ENCODE measurements at places on chromosomes 7 and 10.

GRCh38 chr10:88401671-88402347 is 181.3 kb downstream of the RNLS start:
- no peak for DNase-seq

GRCh38 chr7:132656846-132657776 is 80.8 kb upstream of the PLXNA4 start:
- DNase-seq, result no peak

DNA sequence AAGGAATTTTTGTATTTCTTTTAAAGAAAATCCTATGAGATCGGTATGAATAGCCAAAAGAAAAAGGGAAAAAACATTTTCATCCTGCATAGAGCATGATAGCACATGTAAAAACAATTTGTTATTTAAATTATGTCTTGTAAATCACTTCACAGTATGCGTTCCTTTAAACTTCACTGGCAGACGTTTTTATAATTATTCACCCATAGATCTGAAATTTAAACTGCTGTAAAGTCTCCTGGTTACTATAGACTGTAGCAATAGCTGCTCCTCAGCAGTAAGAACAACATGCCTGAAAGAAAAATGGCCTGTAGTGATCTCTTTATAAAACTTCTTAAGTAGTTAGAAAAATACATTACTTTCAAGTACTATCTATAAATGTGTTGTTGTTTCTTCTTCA is 26.5 kb downstream of the CAPZA2 start:
- no peak for DNase-seq

- DNase-seq, result peak; percentile 39
These were observed 2.1 kb downstream of the SNX10 start for GRCh38 chr7:26293569-26294308.

DNA sequence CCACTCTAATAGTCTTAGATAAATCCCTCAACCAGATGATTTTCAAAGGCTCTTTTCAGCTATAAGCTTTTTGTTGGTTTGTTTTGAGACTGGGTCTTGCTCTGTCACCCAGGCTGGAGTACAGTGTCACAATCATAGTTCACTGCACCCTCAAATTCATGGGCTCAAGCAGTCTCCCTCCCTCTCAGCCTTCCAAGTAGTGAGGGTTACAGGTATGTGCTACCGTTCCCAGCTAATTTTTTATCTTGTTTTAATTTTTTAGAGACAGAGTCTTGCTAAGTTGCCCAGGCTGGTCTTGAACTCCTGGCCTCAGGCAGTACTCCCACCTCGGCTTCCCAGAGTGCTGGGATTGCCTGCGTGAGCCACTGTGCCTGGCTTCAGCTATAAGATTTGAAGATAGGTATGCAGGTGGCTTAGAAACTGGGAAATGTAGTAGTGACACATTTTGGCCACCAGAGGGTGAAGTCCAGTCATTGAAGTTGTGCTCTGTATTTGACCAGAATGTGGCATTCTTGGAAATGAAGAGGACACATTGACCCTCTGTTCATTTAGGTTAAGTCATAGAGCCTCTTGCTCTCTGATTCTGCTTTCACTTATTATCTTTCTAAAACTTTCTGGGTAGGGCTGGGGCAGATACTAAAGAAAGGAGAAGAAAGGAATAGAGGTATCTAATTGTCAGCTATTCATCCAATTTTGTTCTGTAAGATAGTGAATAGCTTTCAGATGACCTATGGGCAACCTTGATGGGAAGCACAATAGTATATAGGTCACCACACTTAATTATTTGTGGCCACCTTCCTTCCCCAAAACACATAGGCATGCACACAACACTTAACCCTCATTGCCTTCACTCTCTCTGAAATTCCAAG is 36.0 kb downstream of the R3HCC1L start:
- DNase-seq, result no peak

GRCh38 chr10:84632866-84633265 is 304.5 kb downstream of the CCSER2 start:
- DNase-seq, result no peak

DNA sequence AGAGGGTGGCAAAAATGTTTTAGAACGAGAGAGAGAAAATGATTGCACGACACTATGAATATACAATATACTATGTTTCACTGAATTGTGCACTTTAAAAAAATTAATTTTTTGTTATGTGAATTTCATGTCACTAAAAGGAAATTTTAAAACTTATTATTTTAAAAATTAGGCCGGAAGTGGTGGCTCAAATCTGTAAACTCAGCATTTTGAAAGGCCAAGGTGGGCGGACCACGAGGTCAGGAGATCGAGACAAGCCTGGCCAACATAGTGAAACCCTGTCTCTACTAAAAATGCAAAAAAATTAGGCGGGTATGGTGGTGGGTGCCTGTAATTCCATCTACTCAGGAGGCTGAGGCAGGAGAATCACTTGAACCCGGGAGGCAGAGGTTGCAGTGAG is 642.5 kb downstream of the XPNPEP1 start:
- no peak for DNase-seq

DNA sequence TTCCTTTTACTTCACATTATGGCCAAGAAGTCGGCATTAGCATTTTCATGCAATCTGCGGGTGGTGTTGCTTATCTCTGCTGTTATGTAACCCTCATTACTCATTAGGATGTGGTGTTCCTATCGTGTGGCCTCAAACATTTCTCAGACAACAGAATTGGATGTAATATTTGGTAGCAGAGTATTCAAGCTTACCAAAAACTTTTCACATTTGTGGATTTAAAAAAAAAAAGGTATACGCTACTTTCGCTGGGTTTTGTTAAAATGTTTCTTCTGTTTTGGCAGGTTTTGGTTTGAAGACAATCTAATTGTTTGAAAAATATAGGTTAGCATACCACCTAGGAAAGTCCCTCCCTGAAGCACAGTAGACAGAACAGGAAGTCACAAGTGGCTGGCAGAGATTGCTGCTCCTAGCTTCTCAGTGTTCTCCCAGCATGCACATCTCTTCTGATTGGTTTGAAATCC is 128.8 kb downstream of the GATA3 start:
- no peak for DNase-seq

DNA sequence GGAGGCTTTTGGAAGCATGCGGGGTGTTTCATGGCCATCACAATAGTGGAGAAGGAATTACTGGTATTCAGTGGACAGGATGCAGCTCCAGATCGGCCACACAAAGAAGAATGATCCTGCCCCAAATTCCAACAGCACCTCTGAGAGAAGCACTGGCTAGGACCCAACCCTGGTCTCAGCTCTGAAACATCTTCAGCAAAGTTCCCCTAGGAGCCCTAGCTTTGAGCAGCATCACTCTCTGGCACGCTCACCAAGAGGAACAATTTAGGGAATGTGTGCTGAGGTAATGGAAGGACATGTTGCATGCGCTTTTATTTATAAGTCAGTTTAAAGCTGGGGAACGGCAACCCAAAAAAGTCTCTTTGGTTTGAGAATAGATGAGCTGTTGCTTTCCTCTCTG is 5.5 kb upstream of the OPN1SW start:
- DNase-seq, result no peak

DNA sequence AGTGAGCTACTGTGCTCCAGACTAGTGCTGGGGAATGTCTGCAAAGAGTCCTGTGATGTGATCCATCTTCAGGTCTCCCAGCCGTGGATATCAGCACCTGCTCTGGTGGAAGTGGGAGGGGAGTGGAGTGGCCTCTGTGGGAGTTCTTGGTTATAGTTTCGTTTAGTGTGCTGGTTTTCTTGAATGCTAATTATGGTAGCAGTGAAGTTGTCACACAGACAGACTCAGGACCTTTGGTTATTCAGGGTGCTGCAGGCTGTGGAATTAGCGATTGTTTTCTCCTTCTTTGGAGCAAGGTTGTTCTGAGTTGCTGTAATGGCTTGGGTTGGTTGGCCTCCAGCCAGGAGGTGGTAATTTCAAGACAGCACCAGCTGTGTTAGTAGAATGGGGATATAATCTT is 132.7 kb upstream of the HGF start:
- no peak for DNase-seq

Data from GM12892 (cell line).